AG04450 (cell line): ENCODE measurements at places on chromosomes 3 and 15.

GRCh38 chr3:194800002-194800401, 114.3 kb downstream of the FAM43A start:
- DNase-seq, result no peak

- DNase-seq, result no peak
Measured at GRCh38 chr3:189771842-189772450, 140.8 kb downstream of the TP63 start.

DNA sequence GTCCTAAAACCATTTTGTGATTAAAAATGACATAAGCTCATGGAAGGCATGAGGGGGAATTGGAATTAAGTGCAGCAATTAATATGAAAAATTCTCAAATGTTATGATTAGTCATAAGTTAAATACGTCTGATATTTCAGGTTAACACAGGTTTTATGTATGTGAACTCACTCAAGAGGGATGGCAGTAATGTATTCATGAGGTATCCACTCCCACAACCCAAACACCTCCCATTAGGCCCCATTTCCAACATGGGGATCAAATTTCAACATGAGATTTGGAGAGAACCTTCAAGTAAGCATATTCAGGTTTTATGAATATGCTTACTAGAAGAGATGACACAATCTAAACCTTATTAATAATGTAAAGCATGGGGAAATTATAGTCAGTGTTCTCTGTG, 41.6 kb upstream of the IL20RB start:
- DNase-seq, result no peak

DNA sequence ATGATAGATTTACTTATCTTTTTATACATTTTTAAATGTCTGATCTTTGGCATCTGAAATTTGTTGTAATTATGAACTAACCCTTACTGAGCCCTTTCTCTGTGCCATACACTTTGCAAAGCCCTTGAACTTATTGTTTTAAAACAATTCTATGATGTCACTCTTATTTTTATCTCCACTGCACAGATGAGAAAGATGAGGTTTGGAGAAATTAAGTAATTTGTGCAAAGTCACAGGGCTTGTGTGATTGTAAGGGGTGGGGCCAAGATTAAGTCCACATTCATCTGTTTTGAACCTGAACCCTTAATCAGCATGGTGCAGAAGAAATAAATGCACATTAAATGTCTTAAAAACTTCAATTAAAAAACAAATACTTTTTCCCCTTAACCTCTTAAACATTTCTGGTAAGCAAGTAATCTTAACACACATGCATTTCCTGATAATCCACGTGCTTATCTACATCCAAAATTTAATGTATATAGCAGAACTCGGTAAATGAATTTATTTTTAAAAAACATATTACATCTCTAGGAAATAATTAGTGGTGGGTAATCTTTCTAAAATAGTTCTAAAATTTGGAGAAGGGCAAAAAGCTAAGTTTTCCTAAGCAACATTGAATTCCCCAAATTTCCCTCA, 189.8 kb upstream of the TBC1D5 start:
- no peak for DNase-seq
